ENCODE measurements at places on chromosomes 7 and 10.

DNA sequence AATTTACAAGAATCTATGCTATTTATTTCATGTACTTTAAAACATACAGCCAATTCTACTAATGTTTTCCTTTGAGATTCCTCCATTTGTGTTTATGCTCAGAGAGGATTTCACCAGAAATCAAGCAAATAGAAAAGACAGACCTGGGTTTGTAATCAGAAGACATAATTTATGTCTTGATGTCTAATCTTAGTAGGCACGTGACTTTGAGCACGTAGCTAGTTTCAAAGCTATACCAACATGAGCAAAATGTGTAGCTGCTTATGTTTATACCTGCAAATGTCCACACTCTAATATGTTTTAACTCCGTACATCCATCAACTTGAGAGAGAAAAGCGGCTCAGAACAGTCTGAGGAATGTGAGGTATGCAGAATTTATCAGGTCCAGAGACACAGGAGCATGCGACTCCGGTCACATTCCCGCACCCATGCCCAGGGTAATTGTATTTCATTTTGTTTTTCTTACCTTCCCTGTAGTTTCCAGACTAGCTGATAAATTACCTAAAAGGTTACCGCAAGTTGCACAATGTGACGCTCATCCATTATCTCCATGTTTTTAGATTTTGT, 40.0 kb downstream of the SVOPL start:
- no peak for DNase-seq

DNA sequence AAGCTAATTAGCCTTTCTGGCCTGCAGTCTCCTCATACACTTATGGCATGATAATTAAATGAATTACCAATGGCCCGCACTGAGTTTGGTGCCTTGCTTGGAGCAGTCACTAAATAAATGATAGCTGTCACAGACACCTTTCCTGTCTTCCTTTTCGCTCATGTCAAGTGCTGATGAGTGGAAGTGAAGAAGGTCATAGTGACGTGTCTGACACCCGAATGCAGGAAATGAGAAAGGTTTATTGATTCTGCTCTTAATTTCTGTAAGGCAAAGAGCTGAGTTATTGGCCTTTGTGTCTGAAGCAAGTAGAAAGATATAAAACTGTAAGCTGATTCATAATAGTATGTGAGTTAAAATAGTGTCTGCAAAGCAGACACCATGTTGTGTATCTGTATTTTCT, 13.2 kb upstream of the ESYT2 start:
- DNase-seq = no peak

DNA sequence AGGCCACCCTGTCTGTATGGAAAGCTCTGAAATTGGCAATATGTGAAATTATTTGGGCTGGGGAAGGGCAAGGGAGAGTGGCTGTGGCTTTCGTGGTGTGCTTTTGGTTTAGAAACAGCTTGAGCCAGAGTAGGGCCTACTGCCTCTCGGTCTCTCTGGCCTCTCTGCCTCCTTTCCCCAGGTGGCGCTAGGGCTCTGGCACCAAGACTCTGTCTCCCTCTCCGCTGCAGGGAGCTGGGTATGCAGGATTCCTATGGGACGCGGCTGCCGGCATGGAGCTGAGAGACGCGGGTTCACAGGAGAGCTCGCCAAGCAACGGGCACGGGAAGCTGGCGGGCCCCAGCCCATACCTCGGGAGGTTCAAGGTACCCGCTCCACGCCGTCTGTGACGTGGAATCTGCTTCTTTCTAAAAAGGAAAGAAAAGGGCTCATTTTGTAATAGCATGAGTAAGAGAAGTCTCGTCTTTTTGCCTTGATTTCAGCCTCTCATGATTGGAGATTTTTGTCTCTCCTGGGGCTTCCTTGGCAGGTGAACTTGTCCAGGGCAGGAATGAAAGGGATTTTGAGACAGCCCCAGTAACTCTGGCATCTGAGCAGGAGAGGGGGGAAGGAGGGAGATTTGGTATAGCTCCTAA, 105.1 kb upstream of the ANLN start:
- DNase-seq = peak; percentile 21

- DNase-seq = no peak
These were observed 93.0 kb downstream of the HGF start for GRCh38 chr7:81676813-81677212.

GRCh38 chr7:5679813-5680473, 101.5 kb downstream of the RNF216 start:
- DNase-seq = no peak

DNA sequence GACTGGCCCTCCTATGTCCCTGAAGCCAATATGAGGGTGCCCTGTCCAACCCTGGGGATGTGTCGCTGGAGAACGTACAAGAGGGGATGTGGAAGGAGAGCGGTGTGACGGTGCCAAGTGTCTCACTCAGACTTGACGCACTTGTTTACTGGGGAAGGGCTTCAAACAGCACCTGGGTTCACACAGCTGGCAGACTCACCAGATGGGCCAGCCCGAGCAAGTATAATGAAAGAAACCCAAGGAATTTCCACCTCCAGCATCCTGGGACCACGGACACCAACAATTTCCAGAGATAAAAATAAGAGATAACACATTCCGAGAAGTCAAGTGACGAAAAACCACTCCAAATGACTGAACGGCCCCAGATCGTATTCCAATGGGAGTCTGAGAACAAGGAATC, 5.3 kb downstream of the ATP5MF start:
- DNase-seq = no peak

GRCh38 chr7:69042138-69042537, 556.1 kb upstream of the AUTS2 start:
- no peak for DNase-seq

DNA sequence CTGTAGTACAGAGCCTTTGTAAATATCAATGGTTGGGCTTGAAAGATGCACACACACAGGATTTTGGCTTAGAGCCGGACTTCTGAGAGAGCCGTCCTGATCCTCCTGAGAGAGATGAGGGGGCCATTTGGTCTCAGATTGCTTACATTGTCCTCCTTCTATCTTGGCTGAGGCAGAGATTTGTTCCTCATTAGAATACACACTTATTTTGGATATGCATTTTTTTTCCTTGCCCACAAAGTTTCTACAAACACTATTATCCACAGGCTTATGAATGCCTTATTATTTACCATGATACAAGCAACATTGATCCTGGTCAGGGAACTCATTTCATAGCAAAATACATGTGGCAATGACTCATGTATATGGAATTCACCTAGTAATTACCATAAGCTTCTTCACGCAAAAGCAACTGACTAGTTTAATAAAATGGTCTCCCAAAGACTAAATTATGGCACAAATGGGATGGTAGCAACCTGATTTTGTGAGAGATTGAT, 175.3 kb downstream of the MDFIC start:
- no peak for DNase-seq

DNA sequence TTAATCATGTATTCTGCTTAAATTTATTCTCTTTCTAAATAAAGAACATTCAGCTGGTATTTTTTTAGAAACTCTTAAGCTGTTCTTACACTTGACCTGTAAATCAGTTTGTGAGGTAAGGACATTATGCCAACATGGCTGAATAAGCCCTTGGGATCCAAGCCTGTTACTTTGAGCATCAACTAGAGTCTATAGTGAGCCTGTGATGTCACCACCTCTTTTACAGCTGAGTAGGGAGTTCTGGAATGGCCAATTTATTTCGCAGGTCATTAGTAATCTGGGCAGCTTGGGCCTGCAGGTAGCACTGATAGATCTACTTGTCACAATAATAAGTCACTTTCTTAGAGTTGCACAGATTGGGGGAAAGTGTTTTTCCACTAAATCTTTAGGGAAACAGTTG, 915.2 kb upstream of the MBL2 start:
- DNase-seq = no peak

DNA sequence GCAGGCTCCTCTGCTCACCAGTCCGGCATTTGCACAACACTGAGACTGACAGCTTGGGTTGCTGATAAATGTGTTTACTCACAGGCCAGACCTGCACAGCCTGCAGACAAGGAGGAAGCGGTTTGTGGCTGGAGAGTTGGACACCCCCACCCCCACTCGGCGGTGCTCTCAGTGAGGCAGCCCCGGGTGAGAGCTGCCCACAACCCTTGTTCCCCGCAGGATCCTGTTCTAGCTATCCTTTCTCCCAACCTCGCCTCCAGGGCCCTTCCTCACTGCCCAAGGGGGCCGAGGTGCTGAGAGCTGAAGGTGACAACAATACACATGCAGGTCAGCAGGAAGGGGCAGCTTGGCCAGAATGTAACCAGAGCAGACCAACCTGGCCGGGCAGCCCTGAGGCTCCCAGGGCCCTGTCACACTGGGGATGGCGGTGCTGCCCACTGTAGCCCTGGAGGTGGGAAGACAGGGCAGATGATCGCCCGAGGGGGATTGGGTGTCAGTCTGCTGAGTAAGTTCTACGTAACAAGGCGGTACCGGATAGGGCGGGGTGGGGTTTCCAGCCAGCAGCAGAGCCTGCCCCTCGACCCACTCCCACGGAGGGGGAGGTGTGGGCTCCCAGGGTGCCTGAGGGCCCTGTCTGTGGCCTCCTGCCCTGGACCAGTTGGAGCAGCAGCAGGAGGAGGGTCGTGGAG, 2.1 kb upstream of the ADAM8 start:
- no peak for DNase-seq

DNA sequence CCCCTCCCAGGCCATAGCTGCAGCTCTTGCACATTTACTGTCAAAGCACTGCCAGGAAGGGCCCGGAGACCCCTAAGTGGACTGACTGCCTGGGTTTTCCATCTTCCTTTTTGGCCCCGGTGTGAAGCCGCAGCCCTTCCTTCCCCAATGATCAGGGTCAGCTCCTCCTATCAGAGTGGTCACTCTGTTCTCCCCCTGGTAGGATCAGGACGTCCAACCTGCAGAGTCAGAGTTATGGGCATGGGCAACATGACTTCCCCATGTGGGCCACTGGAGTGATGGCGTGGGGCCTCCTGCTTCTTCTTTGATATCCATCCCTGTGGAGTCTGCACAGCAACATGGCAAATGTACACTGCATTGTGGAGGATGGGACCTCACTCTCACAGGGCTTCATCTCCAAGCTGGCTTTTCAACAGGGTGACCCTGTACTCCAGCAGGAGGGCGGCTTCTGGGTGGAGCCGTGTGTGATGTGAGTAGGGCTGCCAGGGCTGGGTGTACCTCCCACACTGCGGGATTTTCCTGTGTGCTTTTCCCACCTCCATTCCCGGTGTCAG, 6.4 kb upstream of the RAMP3 start:
- DNase-seq = no peak

DNA sequence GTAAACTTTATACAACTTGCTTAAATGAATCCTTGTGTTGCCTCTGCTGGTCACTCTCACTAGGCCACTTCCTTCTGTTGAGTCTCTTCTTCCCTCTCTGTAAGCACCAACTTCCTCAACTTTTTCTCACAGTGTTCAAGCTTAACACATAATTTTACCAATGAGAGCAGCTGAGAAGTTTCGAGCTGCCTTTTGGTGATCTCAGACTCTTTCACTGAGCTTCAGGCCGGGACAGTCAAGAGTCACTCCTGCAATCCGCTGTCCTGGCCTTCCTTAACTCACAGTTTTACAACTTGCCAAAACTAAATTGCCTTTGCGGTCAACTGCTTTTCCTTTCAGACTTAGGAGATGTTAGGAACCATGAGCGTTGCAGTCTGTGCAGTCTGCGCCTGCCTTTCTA, 47.4 kb downstream of the PRPF18 start:
- no peak for DNase-seq

GRCh38 chr7:93719546-93719945, 145.0 kb upstream of the CALCR start:
- DNase-seq = no peak
